ENCODE measurements at places on chromosomes 3 and 15.
A peak's percentile ranks its signal among the peaks of the same experiment; 100 is the strongest.

DNA sequence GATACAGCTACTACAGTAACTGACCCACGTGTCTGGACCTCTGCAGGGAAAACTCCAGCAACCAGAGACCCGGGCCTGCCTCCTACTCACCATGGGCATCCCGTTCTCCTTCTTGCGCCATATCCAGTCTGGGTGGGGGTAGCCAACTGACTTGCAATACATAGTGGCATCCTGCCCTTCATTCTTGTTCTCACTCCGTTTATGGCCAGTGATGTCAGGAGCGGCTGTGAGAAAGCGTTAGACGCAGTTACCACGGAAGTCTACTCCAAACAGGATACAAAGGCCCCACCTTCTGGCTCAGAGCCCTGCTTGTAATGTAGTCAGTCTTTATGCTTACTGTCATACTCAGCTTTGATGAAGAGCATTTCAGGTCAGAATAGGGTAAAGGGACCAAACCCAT lies 59.6 kb downstream of the NPTN start:
- DNase-seq, result no peak

- no peak for DNase-seq
Observed at GRCh38 chr3:123422457-123422856, 26.4 kb downstream of the ADCY5 start.

- DNase-seq, result no peak
Observed at GRCh38 chr3:69929019-69929418, 70.5 kb upstream of the SAMMSON start.

DNA sequence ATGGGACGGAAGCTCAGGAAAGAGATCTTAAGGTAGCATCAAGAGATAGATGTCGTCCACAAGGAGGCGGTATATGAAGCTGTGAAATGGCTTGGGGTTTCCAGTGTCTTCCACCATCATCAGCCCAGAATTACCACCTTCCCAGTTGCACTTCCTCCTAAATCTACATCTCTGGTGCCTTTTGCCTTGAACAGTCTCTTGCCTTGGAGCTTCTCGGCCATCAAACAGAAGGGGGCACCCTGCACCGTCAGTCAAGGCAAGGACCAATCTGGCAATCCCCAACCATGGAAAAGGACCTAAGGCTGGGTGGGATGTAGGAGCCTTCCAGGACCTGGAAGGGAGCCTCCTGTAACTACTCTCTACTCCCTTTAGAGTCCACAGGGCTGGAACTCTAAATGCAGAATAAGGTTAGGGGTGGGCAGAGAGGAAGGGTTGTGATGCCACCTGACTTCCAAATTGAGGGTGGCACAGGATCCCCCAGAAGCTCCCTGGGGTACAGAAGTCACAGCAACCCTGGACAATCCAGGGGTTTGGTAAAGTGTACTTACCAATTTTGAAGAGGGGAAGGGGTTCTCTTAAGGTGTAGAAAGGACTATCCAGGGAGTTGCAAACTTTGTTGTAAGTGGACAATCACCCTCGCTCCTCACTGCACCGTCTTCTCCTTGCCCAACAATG lies 1.0 kb upstream of the RYR3 start:
- no peak for DNase-seq

DNA sequence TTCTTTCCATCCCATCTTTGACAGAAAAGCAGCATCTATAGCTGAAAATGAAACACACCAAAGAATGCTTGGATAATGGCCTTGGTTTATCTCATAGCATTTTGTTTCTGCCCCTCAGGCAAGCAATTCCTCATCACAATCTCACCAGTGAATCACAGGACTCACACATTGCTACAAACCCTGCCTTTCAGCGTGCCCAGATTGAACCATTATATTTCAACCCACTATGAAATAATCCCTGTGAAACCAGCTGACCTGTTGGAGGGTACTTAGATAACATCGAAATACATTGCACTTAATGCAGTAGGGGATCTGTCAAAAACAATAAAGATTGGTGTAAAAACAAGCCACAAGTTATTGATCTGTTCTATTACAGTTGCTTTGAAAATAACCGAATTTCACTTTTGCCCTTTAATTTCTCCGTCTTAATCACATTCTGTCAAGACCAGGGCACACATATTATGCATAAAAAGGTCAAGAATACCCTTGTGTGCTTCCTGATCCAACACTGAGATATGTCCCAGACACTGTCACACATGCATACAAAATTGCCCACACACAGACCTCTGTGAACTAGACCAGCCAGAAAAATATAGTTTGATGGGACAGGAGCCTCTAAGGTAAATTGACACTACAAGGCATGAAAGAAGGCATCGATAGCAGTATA lies 839.8 kb downstream of the NTRK3 start:
- no peak for DNase-seq

- DNase-seq, result no peak
Observed at GRCh38 chr3:141151439-141151838, 80.2 kb upstream of the PXYLP1 start.

- DNase-seq, result no peak
Observed at GRCh38 chr3:121834157-121834670, 646 bp downstream of the IQCB1 start.

DNA sequence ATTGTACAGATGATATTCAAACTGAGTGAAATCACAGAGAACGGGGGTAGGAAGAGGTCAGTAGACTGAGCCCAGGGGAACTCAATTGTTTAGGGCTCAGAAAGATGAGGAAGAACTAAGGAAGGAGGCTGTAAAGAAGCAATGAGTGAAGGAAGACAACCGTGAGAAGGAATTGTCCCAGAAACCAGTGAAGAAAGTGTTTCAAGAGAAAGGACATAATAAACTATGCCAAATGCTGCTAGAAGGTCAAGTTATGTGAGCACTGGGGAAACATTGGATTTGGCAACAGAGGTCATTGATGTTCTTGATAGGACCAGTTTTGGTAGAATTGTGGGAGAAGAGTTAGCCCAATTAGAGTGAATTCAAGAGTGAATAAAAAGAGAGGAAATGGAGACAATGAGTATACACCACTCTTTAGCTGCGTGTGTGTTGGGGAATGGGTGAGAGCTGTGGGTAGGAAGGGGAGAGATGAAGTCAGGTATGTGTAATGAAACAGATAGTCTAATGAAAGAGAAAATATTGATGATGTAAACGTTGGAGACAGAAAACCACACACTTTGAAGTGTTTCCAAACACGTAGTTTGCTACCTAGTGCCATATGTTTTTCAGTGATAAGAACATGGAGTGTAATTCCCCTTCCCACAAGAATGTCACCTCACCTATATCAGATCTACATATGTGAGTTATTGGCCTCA lies 42.5 kb upstream of the MME start:
- DNase-seq, result no peak

DNA sequence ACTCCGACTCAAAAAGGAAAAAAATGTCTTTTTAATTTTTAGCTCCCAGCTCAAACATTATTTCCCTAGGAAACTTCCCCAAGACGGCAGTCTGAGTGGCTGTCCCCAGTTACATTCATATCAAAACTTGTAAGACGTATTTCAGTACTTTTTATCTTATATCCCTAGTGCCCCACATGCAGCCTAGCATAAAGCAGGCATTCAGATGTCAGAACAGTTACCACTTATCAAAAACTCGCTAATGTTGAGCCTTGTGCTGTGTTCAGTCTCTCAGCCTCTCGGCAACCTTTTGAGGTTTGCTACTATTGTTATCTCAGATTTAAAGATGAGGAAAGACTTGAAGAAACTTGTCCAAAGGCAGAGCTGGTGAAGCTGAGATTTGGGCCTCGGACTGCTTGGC lies 6.6 kb upstream of the SELENOS start:
- DNase-seq, result no peak

DNA sequence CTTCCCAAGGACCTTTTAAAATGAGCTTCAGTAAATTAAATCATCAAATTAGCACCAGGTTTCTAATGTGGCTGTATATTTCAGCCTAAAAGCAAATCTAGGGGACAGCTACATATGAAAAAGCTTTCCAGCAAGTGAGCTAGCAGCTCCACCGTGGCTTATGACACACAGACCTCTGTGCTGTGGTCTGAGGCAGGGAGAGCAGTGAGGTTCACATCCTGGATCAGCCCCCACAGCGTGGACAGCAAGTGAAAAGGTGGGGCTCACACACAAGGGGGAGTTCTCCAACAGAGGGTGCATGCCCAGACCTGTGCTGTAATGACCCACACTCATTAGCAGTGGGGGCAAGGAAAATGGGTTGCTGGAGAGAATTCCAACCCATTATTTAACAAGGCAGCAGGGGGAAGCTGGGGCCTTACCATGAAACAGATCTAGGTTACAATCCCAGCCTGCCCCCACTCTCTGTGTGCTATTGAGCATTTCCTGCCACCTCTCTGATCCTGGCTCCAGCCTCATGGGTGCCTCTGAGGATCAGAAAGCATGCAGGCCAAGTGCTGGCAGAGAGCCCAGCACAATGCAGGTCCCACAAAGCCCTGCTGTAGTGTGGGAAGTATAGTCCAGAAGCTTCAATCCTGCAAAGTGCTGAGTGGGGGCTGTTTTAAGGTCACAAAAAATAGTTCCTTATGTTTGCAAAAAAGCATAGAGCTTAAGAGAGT lies 48.2 kb downstream of the RASGRF1 start:
- DNase-seq, result no peak

DNA sequence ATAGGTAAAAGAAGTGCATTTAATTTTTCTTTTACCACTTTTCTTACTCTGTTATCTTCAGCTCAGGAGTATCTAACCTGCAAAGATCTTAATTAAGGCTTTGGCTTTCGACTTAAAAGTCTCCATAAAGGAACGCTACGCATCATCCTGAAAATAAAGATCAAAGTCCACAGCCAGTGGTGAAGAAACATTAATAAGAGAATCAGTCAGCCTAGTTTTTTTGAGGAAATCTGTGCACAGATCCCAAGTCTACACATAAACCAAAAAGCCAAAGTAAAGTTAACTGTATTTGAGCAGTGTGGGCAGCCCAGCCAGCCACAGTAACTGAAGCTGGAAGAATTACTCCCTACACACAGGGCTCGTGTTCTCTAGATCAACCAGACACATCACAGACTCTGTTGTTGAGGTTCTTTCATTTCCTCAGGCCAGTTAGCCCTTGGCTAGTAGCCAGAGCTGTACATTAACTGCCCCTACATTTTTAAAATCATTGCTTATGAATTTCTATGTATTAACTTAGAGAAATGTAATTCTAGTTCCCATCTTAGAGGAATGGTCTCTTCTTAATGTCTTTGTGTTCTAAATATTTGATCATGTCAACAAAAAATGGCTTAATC lies 6.9 kb downstream of the LRRC2 start:
- DNase-seq, result no peak

DNA sequence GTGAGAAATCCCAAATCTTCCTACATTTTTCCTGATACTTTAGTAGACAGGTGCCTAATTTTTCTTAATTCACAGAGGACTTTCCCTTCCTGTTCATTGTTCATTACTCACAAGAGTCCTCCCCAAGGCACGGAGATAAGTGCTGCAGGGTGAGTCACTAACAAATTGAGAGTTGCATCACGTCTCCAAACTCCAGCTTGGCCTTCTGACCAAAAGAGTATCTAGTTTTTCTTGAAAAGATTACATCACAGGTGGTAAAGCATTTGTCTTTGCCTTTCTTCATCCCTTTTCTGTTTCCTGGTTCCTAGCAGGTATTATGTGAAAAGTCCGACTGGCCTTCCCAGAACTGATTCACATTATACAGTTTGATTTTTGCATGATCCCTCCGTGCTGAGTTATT lies 24.9 kb upstream of the RASGRP1 start:
- no peak for DNase-seq

GRCh38 chr3:40451551-40451950 lies 5.6 kb upstream of the RPL14 start:
- DNase-seq, result no peak

- DNase-seq, result no peak
Observed at GRCh38 chr3:168512802-168513201, 417.1 kb upstream of the GOLIM4 start.

GRCh38 chr15:91393186-91393585 lies 293.1 kb downstream of the SV2B start:
- no peak for DNase-seq

DNA sequence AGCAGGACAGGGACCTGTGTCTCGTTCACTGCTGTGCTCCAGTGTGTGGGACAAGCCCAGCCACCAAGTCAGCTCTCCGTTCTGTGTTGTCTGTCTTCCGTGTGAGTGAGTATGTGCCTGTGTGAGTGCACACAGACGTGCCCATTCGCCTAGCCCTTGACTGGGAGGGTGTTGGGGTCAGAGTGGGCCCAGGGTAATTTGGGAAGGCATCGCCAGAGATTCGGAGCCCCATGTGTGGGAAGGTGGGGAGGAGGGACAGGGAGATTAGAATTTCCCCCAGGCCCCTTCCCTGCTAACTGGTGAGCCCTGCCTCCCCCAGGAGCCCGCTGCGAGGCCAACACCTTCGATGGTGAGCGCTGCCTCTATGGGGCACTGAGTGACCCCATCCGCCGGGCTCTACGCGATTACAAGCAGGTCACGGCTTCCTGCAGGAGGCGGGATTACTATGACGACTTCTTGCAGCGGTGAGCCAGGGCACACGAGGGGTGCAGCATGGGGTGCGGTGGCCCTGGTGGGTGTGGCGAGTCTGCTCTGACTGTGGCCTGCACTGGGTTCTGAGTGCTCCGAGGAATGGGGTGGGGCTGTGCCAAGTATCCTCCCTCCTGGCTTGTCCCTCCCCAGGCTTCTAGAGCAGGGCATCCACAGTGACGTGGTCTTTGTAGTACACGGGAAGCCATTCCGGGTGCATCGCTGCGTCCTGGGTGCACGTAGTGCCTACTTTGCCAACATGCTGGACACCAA lies 3.1 kb downstream of the ABTB1 start:
- no peak for DNase-seq

DNA sequence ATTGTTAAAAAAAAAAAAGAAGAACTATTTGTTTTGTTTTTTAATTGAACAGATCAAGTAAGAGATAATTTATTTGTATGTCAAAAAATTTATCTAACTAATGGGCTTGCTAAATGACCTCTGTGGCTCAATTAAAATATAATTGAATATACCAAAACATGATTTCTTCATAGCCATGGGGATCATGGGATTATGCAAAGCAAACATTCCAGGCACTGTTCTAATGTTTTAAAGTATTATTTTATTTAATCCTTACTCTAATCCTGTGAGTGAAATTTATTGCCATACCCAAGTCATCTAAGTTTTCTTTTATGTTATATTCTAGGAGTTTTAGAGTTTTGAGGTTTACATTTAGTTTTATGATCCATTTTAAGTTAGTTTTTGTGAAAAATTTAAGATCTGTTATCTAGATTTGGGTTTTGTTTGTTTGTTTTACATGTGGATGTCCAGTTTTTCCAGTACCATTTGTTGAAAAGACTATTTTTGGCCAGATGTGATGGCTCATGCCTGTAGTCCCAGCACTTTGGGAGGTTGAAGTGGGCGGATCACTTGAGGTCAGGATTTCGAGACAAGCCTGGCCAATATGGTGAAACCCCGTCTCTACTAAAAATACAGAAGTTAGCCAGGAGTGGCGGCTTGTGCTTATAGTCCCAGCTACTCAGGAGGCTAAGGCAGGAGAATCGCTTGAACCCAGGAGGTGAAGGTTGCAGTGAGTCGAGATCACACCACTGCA lies 52.3 kb upstream of the CNOT10 start:
- no peak for DNase-seq

GRCh38 chr3:172511783-172512762 lies 11.2 kb downstream of the TNFSF10 start:
- DNase-seq, result peak; percentile 48

DNA sequence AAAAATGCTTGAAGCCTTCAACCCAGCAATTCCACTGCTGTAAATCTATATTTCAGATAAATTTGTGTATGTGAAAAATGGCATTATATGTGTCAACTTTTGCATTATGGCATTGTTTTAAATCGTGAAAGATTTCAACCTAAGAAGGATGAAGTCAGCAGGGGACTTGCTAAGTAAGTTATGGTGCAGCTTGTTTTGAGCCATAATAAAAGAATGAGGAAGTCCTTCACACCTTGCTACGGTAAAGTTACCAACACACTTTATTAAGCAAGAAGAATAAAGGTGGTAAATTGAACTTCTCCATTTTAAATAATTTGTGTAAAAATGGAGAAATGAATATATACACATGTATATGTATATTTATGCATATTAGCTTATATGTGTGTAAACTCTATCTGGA lies 371.4 kb downstream of the ROBO2 start:
- no peak for DNase-seq

Data from GM06990 (cell line).